Uterine smooth muscle cell (primary cell): ENCODE measurements at places on chromosomes 11 and 22. TPM values are rescaled to one million over a fixed set of nuclear protein-coding genes. Genes with fewer than 3 reads are reported as not detected.

The RASL10A gene
- total RNA-seq: not detected in 2 replicates

The MPEG1 gene
- not detected in 2 replicates for total RNA-seq

The CD248 gene
- 97.4 and 103 TPM in 2 replicates for total RNA-seq

The CST6 gene
- not detected in 2 replicates for total RNA-seq

The MISFA gene
- 1.3 and 1.5 TPM in 2 replicates for total RNA-seq
